ENCODE measurements at places on chromosomes 4 and X.

DNA sequence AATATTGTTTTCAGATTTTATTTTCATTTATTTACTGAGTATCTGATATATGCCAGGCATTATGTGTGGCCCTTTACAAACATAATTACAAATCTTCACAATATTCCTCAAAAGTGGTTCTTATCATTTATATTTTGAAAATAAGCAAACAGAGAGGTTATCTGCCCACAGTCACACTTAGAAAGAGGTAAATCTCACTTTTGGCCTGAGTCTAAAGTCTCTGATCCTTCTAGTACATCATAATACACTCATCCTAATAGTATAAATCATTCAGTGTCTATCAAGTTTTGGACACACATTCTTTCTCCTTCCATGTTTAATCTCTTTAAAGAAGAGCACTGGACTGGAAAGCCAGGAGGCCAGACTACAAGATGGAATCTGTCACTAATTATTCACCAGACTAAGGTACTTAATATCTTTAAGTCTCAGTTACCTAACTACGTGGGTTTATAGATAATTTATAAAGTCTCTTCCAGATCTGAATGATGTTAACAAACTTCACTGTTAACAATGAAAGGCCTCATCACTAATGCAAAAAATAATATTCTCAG lies 281.3 kb downstream of the PPP3CA start:
- DNase-seq: no peak

DNA sequence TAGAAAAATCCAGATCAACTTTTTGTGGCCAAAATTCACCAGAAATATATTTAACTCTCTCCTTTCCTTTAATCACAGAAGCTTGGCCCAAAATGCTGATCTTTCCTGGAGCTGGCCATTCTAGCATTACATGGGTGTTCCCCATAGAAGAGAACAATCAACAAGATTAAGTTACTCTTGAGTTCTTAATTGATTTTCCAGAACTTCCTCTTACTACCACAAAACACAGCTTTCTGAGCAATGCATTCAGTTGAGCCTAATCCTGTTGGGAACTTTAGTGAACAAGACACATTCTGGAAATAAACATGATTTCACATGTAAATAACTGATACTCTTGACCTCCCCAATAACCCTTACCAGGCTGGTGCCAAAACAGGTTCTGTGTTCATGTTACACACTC lies 45.4 kb upstream of the STIM2 start:
- no peak for DNase-seq

DNA sequence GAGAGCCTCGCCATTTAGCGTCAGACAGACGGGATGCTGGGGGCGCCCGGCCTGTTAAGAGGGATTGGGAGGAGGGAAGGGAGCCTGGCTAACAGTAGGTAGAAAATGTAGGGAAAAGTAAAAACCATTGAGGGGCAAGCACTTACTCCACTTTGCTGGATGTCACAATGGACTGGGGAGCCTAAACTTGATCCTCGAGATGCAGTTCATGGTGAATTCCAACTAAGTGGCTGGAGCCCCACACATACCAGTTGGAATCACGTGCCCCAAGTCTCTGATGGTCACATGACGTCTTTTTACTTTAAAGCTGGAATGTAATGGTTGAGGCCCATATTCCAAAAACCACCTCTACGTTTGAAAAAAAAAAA lies 1.5 kb downstream of the PLS3 start:
- no peak for DNase-seq

- no peak for DNase-seq
These were observed 177.2 kb downstream of the ARAP2 start for GRCh38 chr4:36067116-36067515.

GRCh38 chr4:76948443-76949275 lies 893 bp upstream of the SEPTIN11 start:
- peak; percentile 32 for DNase-seq

DNA sequence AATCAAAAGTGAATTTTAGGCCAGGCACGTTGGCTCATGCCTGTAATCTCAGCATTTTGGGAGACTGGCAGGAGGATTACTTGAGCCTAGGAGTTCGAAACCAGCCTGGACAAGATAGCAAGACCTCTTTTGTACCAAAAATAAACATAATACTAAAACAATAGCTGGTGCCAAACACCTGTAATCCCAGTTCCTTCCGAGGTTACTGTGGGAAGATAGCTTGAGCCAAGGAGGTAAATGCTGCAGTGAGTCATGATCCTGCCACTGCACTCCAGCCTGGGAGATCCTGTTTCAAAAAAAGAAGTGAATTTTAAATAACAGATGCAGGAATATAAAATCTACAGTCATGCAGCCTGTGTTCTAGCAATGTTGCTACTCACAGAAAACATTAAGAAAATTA lies 488.3 kb downstream of the PPARGC1A start:
- no peak for DNase-seq

- DNase-seq: no peak
These were observed 156.0 kb downstream of the DCLK2 start for GRCh38 chr4:150234246-150234645.

DNA sequence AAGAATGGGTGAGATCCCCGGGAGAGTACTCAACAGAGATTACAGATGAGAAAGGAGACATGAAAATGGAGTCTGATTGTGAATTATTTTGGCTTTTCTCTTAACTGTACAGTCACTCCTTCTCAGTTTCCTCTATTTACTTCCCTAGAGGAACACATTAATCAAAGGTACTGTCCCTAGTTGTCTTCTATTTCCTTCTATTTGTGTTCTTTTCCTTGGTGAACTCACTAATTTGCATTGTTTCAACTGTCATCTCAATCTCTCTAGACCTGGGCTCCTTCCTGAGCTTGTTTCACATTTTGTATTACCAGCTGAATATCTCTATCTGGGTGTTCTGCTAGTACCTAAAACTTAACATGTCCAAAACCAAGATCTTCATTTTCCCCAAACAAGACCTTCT lies 59.8 kb downstream of the ABCB7 start:
- no peak for DNase-seq

DNA sequence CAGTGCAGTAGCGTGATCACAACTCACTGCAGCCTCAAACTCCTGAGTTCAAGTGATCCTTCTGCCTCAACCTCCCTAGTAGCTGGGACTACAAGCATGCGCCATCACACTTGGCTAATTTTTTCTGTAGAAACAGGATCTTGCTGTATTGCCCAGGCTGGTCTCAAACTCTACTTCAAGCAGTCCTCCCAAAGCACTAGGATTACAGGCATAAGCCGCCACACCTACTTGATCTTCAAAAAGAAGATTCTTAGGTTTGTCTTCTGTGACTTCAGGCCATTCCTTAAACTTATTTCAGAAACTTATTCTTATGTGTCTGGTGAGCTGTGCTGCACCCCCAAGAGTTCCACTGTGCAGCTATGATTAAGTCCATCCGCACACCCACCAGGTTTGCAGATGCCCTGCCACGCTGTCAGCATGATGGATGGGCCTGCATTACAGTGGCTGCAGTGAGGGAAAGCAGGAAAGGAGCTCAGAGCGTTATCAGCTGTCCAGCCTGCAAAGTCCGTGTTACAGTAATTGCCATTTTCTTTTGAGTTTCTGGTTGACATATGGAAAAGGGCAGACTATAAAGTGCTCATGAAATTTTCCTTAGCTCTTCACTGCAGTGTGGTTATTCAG lies 146.6 kb downstream of the AASDH start:
- no peak for DNase-seq

GRCh38 chrX:152138388-152138784 lies at the start of gene MAGEA10:
Gene MAGEA10, minus strand, starts transcription at chrX:152138577. Its CDS starts 2,957 bp downstream, at chrX:152135620.
- DNase-seq: no peak

- DNase-seq: no peak
These were observed 390.1 kb downstream of the ANKRD50 start for GRCh38 chr4:124322234-124323065.

DNA sequence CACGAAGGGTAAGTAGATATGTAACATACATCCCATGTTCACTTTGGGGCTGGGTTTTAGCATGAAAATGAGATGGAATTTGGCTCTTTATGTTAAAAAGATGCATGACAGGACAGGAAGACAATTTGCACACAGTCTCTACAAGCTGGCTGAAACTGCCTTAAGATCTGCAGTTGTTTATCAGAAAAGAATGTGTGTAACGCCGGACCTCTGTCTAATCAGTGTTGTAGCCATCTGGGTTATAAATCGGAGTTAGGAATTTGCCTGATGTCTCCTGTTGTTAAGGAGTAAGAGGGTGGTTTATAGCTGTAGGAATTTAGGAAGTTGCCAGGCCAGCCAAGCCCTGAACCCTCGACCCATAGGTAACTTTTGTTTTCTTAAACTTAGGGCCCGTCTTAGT lies 562.9 kb upstream of the FAT1 start:
- DNase-seq: no peak

- no peak for DNase-seq
These were observed 278.4 kb downstream of the CAMK2D start for GRCh38 chr4:113483131-113483530.

- no peak for DNase-seq
These were observed 54.8 kb downstream of the PAGE2 start for GRCh38 chrX:55143621-55144020.

GRCh38 chrX:11664211-11665167 lies 1.2 kb downstream of the ARHGAP6 start:
- DNase-seq: no peak

GRCh38 chrX:54386314-54386713 lies 28.5 kb upstream of the WNK3 start:
- DNase-seq: no peak

- DNase-seq: no peak
These were observed 8.4 kb upstream of the VSIG1 start for GRCh38 chrX:108036298-108036973.

DNA sequence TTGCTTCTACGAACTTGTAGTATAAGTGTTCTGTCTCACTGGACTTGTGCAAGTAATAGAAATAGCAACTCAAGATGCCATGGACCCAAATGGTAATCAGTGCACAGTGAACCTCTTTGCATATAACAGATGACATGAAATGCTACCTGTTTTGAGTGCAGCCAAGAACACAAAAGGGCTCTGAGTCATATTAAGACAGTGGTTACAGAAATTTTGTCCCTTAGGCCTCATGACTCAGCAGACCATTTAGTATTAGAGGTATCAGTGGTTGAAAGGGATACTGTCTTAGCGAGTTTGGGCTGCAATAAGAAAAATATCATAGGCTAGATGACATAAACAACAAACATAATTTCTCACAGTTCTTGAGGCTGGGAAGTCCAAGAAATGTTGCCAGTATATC lies 502.9 kb upstream of the PCDH10 start:
- DNase-seq: no peak

DNA sequence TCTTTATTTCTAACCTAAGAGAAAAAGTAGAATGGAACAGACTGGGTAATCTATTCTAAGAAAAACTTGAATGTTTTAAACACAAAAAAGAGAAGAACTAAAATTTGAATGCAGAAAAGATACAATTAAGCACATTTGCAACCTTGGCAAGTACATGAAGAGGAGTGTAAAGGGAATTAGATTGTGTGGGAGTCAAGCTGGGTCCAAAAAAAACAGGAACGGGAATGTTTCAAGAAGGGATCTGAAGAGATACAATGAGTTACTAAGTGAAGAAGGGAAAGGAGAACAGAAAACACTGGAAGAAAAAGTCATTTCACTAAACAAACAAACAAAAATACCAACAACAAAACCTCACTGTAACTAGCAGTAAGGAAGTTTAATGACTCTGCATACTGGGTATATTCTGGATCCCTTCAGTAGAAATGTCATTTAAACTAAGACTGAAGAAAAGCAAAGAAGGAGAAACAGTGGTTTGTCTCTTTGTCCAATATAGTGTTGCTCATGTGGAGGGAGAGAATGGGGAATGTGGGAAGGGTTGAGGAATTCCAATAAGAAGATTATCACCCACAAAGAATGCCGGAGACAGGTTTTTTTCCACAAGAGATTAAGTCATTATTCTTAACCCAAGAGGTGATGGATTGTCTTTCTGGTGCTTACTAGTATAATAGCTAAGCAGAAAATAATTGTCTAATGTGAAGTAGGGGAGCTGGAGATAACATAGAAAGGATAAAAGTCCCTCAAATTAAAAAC lies 50.4 kb upstream of the PTPN13 start:
- no peak for DNase-seq

DNA sequence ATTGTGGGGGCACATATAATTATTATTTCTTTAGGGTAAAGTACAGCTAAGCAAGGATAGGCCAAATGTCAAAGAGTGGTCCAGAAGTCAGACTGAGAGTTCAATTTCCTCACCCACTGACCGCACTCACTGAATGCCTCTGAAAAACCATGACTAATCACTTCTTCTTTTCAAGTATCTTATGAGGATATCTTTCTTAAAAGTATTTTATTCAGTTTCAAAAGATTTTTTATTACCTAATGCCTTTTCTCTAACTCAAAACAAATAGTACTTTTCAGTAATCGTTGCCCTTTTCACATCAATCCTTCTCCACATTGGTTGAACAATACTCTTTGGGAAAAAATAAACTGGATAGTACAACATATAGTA lies 61.7 kb upstream of the CAMK2D start:
- no peak for DNase-seq
